ENCODE measurements at places on chromosomes 4 and X.

GRCh38 chrX:30488092-30488491, 89.5 kb downstream of the TASL start:
- no peak for DNase-seq

DNA sequence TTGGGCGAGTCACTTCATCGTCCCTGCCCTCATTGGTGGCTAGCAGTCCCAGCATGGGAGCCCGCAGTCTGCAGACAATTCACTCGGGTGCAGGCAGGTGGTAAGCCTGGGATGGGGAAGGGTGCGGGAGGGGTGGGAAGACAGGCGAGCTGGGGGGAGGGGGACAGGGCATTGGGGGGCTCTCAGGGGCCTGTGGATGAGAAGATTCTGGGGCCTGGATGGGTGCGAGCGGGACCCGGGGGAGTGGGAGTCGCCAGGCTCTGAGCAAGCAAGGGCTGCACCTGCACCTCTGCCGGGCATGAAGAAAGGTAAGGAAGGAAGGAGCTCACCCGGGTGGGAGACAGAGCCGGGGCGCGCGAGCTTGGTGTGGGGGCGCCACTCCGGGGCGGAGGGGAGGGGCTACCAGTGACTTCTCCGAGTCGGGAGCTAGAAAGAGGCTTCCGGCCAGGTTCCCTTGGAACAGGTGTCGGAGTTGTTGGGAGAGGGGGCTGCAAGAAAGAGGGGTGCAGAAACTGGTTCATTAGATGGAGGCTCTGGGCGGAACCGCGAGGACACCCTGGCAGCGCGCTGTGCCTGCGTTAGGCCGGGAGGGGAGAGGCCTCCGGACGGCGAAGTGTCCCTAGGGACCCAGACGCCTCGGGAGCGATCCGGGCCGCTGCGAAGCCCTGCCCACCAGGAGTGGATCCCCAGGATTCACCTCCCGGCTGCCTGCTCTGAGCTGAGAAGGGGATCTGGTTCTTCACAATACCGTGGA, 103.4 kb upstream of the PDLIM3 start:
- DNase-seq: no peak

- no peak for DNase-seq
Measured at GRCh38 chr4:189765736-189766135, 174.9 kb upstream of the FRG1 start.

DNA sequence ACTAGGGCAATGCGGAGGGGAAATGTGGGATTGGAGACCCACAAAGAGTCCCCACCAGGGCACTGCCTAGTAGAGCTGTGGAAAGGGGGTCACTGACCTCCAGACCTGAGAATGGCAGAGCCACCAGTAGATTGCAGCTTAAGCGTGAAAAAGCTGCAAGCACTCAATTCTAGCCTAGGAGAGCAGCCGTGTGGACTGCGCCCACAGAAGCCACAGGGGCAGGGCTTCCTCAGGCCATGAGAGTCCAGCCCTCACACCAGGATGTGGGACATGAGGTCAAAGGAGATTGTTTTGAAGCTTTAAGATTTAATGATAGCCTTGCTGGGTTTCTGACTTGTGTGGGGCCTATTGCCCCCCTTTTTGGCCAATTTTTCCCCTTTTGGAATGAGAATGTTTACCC, 379.0 kb downstream of the INPP4B start:
- DNase-seq: no peak

DNA sequence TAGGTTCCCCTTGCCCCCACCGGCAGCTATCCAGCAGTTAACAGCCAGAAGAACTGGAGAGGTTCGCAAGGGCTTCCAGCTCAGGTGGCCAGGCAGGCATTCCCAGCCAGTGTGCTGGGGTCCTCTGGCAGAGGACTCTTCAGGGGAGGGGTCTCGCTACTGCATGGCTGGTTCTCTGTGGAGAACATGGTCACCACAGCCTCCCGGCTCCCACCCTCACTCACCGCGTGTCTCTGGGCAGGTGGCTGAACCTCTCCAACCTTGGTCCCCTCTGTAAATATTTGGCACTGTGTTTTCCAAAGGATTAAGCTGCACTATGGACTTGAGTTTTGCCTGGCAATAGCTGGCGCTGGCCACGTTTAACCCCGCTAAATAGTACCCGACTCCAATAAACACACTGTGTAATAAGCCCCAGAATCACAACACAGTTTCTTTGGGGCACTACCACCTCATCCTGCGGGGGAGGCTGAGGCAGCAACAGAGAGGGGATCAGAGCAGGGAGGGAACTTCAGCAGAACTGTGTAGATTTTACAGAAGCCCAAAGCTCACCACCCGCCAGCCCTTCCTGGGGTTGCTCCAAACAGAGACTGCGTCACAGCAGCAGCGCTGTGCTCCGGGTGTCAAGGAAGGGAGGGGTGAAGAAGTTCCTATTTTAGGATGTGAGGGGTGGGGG, 15.2 kb downstream of the BCOR start:
- no peak for DNase-seq

DNA sequence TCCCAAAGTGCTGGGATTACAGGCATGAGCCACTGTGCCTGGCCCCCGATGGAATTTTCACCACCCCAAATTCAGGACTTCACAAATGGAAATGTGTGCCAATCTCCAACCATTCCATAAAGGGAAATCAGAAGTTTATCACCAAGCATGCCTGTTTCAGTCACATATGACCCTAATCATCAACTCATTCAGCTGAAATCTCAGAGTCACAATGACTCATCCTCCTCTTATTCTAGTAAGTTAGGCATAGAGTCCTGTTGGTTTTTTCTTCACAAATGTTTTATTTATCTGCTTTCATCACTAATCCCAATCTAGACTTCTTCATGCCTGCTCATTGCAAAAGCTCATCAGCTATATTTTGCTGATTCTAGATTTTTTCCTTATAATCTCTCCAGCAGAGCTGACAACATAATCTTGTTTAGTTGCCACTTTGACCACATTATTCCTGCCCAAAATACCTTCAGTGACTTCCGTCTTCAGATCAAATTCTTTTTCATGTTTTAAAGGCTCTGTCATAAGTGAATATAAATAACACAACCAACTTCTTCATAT, 83.3 kb downstream of the SLC7A11 start:
- no peak for DNase-seq

DNA sequence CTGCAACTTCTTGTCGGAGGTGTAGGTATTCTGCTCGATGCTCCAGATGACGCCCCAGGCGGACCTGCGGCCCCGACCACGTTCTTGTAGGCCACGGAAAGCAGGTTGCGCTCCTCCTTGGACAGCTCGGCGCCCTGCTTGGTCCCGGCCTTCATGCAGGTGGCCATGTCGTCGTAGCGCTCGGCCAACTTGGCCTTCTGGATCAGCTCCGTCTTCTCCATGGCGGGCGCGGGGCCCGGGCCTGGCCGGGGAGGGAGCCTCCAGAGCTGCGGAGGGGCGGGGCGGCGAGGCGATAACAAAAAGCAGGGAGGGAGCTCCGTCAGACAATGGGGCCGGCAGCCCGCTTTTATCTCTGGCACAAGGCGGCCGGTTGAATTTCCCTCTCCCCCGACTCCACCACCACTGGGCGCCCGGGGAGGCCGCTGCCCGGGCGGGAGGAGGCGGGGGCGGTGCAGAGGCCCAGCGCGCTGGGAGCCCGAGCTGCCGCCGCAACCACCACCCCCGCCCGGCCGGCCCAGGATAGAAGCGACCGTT, 28.3 kb upstream of the DRP2 start:
- DNase-seq: no peak

- no peak for DNase-seq
Measured at GRCh38 chr4:3134201-3134600, 59.7 kb downstream of the HTT start.

DNA sequence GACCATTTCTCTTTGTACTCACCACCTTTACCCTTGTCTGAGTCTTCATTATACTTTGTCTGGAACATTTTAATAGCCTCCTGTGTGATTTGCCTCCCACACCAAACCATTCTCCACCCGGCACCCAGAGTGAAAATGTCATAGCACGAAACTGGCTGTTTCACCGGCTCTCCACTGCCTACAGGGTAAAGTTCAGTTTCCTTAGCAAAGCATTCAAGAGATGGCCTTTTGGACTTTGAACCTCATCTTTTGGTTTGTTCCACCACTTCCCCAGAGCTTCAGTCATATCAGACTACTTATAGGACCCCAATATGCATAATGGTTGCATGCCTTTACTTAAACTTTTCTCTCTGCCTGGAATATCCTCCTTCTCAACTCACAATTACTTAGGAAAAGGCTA, 38.3 kb downstream of the RAP2C start:
- DNase-seq: no peak

DNA sequence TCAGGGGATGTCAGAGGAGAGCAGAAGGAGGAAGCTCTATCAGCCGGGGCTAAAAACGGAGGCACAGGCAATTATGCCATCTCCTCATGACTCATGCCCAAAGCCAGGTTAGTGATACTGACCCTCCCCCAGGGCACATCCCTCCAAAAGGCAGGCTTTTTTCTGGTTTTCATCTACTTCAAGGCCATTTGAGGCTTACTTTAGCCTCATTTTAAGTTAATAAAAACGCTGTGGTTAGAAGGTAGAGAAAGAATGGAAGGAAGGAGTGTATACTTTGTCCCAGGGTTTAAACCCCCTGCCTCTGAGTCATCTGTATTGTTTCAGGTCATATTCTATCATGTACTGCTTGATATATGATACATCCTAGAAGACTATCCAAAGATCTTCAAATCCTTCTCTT, 89.7 kb upstream of the NDP start:
- no peak for DNase-seq

GRCh38 chrX:103774070-103774642, 2.5 kb upstream of the PLP1 start:
- no peak for DNase-seq

GRCh38 chr4:165088366-165088765, 24.3 kb downstream of the TMEM192 start:
- DNase-seq: no peak

DNA sequence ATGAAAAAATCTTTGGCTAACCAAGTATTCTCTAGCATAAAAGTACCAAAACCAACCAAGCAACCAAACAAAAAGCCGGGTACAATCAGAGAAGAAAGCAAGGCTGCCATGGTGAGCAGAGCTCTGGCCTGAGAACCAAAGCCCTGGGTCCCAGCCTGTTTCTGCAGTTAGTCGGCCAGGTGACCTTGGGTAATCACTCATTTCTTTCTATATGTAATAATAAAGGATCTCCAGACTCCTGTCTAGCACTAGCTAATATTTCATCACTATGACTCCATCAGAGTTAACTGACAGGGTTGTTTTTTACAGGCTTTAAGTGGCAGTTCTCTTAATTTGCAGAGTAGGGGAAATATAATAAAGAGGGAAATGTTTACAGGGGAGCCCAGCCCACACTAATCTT, 34.0 kb upstream of the RASGEF1B start:
- DNase-seq: no peak

DNA sequence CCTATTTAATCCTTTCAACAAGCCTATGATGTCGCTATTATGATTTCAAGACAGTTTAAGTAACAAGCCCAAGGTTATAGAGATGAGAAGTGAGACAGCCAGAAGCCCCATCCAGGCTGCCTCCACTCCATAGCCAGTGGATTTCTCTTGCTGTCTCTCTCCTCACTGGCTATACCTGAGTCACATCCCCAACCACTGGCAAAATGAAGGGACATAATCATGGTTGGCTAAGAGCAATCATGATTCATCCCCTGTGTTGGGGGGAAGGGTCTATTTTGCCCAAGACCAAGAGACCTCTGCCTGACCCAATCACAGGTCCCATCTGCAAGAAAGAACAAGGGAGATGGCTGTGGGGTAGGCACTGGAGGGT, 334.9 kb upstream of the GATB start:
- DNase-seq: no peak

DNA sequence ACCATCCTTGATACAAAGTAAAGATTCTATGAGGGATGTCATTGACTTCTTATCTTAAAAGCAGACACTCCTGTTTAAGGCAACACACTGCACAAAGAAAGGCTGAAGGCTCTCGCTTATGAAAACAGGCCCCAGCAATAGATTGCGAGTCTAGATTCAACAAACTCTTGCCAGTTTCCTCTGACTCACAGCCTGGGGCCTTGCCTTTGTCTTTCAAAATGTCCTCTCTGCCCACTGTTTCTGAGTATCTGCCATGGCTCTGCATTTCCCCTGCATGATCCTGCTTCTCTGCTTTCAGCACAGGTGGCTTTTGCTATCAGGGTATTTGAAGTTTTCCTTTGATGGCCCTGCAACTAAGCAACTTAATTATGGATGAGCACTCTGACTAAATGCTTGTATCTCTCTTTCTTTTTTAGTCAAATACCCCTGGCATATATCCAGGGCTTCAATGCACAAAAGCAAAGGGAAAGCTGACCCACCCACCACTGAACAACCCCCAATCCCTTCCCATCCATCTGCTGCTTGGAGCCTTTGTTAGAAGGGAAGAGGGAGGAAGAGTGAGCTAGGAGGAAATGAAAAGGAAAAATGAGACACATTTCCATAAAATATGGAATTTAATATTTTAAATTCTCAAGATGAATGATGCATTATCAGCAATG, 32.2 kb downstream of the NDP start:
- DNase-seq: no peak

GRCh38 chr4:613126-613525, 12.2 kb upstream of the PDE6B start:
- DNase-seq: no peak

GRCh38 chr4:113908829-113909228, 70.6 kb downstream of the ARSJ start:
- DNase-seq: no peak

DNA sequence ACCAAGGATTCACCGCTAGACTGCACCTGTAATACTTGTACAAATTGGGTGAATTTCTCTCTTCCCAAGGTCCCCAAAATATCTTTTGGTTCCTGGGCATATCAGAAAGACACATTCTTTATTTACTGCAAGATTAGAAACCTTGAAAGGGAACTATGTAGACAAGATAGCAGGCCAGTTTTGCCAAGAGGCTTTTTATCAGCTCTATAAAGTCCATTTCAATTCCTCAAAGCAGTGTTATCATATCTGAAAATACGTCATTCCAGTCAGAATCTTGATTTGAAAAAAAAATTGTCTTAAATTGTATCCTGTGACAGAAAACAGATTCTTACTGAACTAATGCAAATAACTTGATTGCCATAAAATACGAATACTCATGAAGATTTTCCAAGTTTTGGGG, 37.0 kb upstream of the NSG1 start:
- DNase-seq: no peak

DNA sequence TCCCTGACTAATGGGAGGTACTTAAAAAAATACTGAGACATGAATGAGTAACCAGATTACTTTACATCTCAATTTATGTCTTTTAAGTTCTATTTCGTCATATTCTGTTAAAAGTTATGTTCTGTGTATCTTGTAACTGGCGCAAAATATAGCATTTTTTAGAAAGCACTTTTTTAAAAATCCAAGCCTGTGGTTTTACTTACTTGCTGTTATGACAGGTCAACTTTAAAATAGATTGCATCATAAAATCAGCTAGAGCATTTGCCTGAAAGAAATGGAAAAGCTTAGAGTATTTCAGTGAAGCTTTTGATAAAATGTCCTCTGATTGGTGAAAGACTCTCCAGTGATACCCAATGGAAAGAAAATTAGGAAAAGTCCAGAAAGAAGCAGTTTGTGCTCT, 1892.3 kb upstream of the TENM3 start:
- no peak for DNase-seq

GRCh38 chrX:50372966-50373365, 97.7 kb downstream of the DGKK start:
- DNase-seq: no peak
